GM12892 (cell line): ENCODE measurements at places on chromosomes 6 and 20.
A peak's percentile ranks its signal among the peaks of the same experiment; 100 is the strongest.

GRCh38 chr6:129555206-129555832 is 154.7 kb downstream of the ARHGAP18 start:
- DNase-seq = no peak

- DNase-seq = no peak
Measured at GRCh38 chr20:53494753-53495152, 98.9 kb downstream of the ZNF217 start.

DNA sequence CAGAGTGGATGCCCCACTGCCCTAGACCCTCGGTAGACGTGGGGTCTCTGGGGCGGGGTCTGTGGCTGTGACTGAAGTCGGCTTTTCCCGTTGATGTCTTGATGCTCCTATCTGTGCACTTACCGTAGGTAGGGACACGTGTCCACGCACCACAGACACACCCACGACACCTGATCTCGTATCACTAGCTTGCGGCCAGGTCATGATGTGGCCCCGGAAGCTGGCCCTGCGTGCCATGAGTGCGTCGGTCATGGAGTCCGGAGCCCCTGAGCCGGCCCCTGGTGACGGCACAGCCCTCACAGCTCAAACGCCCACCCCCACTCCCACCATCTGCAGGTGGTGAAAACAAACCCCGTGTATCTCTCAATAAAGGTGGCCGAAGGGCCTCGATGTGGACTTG is 33.9 kb upstream of the MRGBP start:
- DNase-seq = no peak

DNA sequence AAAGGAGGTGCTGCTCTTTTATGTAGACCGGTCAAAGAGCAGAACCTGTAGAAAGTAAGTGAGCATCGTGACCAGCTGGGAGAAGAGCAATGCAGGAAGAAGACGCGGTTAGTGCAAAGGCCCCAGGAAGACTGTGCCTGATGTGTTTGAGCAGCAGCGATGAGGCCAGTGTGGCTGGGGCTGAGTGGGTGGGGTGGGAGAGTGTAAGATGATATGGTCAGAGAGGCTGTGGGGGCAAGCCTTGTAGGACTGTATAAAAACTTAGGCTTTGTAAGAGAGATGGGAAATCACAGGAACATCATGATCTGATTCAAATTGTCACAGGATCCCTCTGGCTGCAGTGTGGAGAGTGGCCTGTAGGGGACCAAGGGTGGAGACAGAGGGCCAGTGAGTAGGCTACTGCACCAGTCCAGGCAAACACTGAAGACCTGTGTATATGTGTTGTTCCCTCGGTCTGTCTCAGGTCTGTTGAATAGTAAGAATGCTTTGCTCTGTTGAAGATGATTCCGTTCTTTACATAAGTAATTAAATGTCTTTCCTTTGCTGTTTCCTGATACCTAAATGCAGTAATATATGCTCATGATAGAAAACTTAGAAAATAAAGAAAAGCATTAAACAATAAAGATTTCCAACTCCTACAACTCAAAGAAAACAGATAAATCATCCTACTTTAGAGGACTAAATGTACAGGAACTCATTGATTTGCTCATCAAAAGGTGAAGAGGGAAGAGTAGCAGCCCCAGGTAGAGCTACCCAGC is 23.6 kb upstream of the WFDC2 start:
- no peak for DNase-seq

GRCh38 chr6:69584536-69584912 is 212.3 kb downstream of the LMBRD1 start:
- no peak for DNase-seq

GRCh38 chr20:46402331-46402811 is 4.0 kb downstream of the ELMO2 start:
- DNase-seq = no peak

- DNase-seq = peak; percentile 54
Measured at GRCh38 chr6:127120787-127121636, 2.5 kb downstream of the RSPO3 start.

GRCh38 chr20:53941680-53942471 is 128.5 kb downstream of the BCAS1 start:
- DNase-seq = no peak

GRCh38 chr6:39214846-39215639 is 14.2 kb downstream of the KCNK5 start:
- DNase-seq = no peak

DNA sequence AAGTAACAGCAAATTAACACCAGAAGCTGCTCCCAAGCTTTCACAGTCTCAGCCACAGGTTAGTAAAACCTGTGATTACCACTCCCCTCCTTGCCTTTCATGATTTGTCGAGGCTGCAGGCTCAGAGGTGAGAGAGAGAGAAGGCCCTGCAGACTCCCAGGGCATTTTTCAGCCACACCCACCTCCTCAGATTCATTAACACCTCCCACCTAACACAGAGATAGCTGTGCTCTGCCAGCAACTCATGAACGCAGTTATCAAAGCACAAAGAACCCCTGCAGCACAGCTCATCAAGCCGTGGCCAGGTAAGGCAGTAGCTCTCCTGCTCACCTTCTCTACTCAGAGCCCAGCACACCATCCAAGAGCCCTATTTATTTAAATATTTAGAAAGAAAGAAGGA is 27.1 kb downstream of the F13A1 start:
- DNase-seq = no peak

- DNase-seq = no peak
Measured at GRCh38 chr20:25397096-25397495, 6.5 kb upstream of the ABHD12 start.

- no peak for DNase-seq
Measured at GRCh38 chr20:41717483-41717882, 99.3 kb upstream of the CHD6 start.

DNA sequence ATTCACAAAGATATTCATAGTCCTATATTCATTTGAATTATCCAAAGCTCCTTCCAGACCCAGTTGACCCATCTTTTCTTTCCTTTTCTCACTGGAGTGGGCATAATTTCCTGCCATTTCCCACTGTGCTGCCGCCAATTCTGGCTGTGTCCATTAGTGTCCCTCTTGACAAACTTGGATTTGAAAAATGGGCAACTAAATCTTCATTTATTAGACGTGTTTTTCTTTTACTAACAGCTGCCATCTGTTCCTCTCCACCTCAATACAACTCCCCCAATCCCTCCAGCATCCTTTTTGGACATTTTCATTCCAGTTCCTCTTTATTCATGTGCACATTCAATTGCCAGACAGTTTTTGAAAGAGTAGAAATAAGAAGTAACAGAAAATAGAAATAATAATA is 90.5 kb downstream of the PCSK2 start:
- DNase-seq = no peak

GRCh38 chr6:30841644-30842504 is 42.4 kb upstream of the DDR1 start:
- DNase-seq = no peak

DNA sequence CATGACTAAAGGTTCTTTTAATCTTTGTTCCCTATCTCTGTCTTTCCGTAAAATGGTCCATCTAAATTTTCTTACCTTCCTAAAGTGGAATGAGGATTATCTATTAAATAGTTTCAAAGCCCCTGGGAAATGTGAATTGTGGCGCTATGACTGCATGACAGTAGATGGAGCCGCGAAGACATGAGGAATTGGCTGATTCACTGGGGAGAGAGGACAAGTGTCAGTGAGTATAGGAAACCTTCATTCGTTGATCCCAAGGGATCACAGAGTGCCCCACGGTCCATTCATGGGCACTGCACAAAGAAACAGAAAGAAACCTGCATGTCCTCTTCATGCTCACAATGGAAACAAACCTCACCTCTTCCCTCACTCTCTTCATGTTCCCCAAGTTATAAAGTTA is 479.3 kb upstream of the BTBD3 start:
- no peak for DNase-seq

DNA sequence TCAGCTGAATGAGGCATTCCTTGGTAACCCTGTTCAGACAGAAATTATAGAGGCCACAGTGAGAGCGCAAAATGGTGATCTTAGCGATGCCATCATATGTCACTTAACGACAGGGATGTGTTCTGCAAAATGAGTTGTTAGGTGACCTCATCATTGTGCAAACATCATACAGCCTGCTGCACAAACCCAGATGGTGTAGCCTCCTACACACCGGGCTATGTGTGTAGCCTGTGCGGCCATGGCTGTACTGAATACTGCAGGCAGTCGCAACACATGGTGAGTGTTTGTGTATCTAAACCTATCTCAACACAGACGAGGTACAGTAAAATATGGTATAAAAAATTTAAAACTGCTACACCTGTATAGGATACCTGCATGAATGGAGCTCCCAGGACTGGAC is 234.1 kb upstream of the PMEPA1 start:
- DNase-seq = no peak

DNA sequence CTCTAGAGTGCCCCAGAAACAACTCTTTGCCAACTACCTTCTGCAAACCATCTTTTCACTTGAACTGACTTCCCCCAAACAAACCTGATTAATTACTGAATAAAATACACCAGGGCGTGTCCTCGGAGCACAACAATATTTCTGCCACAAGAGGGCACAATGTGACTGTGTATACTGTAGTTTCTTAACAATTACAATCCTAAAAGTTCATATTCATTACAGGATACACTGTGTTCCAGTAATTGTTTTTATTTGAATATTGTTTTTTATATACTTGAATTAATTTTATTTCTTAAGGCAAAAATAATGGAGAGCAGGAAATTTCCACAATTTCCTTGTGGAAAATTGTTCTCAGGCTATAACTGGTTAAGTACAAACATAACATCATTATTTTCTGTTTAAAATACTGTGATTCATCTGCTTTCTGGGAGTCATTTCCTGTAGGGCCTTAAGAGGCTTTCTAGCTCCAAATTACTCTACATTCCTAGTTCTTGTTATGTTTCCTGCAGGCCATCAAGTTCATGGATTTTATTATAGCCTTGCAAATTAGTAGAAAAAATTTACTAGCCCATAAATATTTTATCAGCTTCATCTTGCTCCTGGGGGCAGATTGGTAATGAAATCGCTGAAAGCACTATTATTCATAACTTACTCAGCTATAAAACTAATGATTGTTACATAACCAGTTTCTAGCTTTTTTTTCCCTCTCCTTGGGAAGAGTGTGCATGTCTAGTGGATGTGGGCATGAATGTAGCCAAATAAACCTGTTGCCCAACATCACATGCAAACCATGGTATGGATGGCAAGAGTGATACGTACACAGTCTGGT is 51.9 kb upstream of the SLC22A16 start:
- DNase-seq = no peak

DNA sequence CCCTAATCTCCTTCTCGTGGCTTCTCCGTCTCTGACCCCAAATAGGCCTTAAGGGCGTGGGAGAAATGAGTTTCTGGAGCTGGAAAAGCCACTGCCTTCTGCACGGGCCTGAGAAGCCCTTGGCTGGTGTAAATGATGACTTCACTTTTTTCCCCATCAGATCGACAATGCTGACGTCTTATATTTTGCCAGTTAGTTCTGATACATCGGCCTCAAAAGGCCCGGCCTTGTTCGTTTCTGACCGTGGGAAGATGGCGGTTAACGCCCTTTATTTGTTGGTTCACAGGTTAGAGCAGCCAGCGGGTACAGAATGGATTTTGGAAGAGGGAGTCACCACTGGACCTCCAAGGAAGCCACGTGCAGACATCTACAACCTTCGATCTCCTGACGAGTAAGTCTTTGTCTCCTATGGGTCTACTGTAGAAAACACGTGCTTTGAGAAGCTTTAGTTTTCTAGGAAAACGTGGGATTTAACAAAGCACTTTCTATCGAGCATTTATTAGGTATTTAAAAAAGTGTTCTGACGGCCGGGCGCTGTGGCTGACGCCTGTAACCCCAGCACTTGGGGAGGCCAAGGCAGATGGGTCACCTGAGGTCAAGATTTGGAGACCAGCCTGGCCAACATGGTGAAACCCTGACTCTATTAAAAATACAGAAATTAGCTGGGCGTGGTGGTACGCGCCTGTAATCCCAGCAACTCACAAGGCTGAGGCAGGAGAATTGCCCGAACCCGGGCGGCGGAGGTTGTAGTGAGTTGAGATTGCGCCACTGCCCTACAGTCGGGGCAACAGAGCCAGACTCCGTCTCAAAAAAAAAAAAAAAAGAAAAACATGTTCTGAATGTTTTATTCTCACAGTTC is 1.2 kb upstream of the ZNFX1 start:
- DNase-seq = no peak

DNA sequence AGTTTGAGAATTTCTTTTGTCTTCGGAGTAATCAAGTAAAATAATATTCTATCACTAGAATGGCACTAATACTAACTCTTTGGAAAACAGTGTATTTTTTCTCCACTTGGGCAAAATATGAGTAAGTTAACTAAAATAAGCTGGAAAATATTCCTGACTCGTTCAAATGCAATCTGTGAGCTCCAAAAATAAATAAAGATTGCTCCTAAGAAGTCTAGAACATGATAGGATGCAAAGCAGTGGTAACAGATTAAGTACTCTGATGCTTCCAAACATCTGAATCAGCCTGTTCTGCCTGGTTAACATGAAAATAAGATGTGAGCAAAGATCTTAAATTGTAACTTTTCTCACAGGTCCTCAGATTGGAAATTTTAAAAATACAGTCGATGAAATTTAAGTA is 285.1 kb upstream of the ID4 start:
- no peak for DNase-seq

DNA sequence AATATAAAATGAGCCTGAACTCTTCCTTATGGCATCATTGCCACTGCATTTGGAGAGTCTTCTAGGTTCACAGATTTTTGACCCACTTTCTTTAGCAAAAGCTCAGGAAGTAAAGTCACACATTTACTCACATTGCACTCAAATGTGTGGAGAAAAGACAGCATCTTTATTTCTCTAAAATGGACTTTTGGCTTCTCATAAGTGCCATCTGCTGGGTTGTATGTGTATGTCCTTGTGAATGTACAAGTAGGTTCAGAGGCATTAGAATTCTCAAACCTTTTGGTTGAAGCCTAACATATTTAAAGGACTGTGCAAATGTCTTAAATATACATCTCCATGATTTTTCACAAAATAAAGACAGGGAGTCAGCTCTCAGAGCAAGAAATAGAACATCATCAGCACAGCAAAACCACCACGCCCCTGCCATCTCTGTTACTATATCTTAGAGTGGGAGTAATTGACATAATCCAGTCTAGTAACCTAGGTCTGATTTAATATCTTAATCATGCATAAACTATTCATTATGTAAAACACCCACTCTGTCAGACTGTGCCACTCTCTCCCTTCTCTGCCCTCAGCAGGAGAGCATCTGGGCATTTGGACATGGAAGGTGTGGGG is 42.2 kb upstream of the SPTLC3 start:
- no peak for DNase-seq

DNA sequence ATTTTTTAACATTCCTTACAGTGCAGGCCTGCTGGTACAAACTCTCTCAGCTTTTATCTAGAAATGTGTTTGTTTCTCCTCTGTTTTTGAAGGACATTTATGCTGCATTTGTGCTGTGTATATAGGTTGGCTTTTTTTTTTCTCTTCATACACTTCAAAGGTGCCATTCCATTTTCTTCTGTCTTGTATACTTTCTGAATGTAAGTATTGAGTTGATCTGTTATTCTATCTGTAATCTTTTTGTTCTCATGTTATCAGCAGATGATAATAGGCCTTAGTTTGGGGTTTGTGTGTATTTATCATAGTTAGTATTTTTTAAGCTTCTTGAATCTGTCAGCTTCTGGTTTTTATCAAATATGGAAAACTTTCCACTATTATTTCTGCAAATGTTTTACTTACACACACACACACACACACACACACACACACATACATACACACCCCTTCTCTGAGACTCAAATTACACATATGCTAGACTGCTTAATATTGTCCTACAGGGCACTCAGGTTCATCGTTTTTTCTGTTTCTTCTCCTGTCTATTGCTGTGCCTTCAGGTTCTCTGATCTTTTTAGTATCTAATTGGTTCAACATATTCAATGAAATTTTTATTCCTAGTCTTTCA is 74.6 kb downstream of the RPP40 start:
- no peak for DNase-seq

GRCh38 chr20:56212091-56212490 is 36.4 kb upstream of the MC3R start:
- no peak for DNase-seq

- DNase-seq = no peak
Measured at GRCh38 chr6:117601811-117602150, 530 bp downstream of the GOPC start.
